ENCODE measurements at places on chromosomes 2 and 18.
A peak's percentile ranks its signal among the peaks of the same experiment; 100 is the strongest.

GRCh38 chr2:213238753-213239495 lies 45.3 kb upstream of the SPAG16 start:
- DNase-seq = peak; percentile 95

DNA sequence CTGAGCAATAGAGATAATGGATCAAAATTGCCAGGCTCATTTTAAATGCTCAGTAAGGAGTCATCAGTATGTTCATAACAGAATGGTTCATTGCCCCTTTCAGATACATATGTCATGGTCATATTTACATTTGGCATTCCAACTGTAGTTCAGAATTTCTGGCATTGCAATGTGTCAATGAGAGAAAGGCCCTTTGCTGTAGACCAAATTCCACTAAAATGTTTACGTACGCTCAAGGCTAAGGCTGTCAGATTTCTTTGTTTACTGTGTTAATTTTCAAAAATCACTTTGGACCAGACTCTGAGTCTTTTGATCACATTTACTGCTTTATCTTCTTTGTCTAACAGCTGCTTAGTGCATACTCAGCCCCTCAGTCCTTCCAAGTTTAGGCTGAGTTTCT lies 213.5 kb downstream of the PIK3C3 start:
- no peak for DNase-seq

DNA sequence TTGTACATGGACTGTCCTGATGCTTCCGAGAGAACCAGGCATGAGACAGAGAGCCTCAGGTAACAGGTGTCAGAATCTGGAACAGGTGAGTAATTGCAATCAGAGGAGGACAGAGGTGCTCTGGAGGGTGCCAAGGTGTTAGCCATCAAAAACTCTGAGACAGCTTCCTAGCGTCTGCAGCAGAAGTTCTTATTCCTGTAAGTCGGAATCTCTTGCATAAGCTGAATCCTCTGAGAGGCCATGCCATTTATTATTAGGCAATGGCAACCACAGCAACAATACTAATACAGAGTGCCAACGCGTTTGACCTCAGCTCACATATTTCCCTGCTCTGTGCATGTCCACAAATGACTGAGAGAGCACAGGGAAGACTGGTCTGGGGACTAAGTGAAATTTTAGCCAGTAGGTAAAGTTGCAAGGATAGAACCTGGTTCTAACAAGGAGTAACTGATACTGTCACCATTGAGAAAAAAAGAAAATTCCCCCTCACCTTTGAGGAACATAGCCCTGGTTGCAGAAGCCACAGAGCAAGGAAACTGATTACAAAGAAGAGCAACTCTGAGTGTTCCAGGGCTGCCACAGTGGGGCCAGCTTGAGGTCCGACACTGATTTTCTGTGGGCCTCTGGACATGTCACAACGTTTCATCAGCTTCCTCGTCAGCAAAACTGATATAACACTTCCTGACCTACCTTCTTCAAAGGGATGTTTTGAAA lies 55.1 kb upstream of the ACSL3 start:
- no peak for DNase-seq

DNA sequence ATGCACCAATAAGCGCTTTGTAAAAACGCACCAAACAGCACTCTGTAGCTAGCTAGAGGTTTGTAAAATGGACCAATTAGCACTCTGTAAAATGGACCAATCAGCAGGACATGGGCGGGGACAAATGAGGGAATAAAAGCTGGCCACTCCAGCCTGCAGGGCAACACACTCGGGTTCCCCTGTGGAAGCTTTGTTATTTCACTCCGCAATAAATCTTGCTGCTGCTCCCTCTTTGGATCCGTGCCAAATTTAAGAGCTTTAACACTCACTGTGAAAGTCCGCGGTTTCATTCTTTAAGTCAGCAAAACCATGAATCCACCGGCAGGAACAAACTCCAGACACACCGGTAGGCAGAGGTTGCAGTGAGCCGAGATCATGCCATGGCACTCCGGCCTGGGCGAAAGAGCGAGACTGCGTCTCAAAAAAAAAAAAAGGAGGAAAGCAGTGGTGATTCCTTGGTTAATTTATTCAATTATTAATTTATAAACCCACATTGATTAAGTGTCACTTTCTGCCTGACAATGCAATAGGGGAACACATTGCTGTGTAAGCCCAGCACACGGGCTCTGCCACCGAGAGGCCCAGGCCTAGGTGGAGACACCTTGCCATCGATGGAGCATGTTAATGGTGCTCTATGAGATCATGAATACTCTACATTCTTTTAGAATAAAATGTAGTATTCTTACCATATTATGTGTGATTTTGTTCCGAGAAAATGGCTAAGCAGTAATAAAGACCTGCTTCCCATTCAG lies 687.6 kb upstream of the HS6ST1 start:
- no peak for DNase-seq

DNA sequence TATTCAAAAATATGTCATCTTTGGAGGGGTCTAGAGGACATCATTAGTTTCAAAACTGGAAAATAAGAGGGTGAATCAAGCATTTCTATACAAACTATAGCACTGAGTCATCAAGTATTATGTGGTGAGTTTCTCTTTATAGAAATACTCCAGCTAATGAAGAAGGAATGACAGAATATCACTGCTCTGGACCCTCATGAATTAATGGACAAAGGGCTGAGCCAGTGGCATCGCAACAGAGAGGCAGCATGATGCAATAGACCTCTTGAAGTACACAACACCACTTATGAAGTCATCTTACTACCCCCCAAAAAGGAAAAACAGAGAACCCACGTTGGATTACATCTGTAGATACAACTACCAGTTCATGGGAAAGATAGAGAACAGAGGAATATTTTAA lies 27.4 kb upstream of the EIF2AK3 start:
- peak; percentile 87 for DNase-seq

GRCh38 chr2:20314562-20315501 lies 35.8 kb downstream of the PUM2 start:
- DNase-seq = peak; percentile 40

DNA sequence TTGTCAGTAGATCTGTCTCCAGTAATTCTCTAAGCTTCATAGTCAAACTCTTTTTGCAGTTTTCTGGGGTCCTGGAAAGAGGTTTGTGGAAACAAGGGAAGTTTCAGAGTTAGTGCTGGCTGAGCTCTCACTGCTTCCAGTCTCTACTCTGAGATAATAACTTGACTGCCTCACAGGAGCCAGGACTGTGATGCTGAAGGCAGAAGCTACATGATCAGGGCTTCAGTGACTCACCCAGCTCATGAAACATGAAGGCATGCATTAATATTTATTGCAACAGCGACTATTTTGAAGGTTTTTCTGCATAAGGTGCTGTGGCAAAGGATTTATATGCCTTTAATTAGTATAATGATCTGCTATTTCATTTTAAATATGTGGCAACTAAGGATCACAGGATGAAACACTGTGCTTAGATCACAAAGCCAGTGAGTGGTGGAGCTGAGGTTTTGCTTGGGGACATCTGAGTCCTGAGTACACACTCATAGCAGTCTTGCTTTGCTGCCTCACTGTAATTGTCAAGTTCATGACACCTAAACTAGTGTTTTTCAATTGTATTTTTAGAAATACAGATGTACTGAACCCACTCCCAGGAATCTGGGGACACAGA lies 448.4 kb upstream of the GCFC2 start:
- no peak for DNase-seq

DNA sequence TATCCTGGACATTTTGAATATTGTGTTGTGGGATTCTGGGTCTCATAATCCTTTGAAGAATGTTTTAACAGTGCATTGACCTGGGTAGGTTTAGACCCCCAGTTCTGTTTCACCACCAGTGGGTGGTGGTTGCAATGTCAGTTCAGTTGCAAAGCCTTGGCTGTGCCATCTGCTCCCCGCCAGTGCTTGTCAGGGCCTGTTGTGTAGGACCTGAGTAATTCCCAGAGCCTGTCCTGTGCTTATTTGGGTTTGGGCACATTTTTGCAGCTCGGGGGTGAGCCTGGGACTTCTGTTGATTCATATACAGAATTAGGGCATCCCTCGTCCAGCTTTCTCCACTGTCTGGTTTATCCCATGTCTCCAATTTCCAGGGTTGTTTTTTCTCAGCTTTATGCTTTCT lies 24.8 kb downstream of the ATP9B start:
- no peak for DNase-seq
